B cell (primary cell): ENCODE measurements at places on chromosomes 6 and 20. TPM values are rescaled to one million over a fixed set of nuclear protein-coding genes. Genes with fewer than 3 reads are reported as not detected.

The ZBP1 gene
- 29.9 and 36.9 TPM in 2 replicates for total RNA-seq

The WDR46 gene
- total RNA-seq, result 66.4 and 77.2 TPM in 2 replicates

The SLC17A5 gene
- 8.0 and 8.2 TPM in 2 replicates for total RNA-seq

The SNAI1 gene
- 3.5 and 4.3 TPM in 2 replicates for total RNA-seq

The RIPPLY2 gene
- total RNA-seq, result not detected in 2 replicates

The MRPS18A gene
- total RNA-seq, result 37.0 and 39.6 TPM in 2 replicates

The COL19A1 gene
- 56.9 and 61.4 TPM in 2 replicates for total RNA-seq

The HLA-B gene
- total RNA-seq, result 3,910 and 4,028 TPM in 2 replicates

The TRPC4AP gene
- total RNA-seq, result 73.2 and 73.9 TPM in 2 replicates

The KAT14 gene
- total RNA-seq, result 15.1 and 15.5 TPM in 2 replicates

The FILIP1 gene
- not detected in 2 replicates for total RNA-seq

DNA sequence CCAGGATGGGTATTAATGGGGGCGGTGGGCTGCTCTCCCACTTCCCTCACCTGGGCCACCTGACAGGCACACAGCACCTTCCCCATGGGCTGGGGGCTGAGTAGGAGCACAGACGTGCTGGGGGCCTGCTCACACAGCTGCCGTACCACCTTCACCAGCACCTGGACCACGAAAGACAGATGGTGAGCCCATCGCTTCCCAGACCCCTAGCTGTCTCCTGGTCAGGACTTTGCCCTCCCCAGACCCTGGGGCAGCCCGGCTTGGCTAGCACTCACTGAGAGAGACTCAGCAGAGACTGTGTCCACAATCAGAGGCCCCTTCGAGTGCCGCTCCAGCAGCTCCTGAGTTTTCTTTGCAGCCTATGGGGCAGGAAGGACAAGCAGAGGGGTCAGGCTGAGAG lies 12.0 kb downstream of the AARS2 start:
- peaks cover 13% of the 10 kb centered on the region for H3K4me1 ChIP-seq
- H3K4me3 ChIP-seq, result no peak overlapping the region
- peaks cover 53% of the 10 kb centered on the region for H3K36me3 ChIP-seq
- no peak overlapping the region for H3K27ac ChIP-seq
- DNase-seq, result no peak
- peaks cover 13% of the 10 kb centered on the region for H3K27me3 ChIP-seq

GRCh38 chr6:6683969-6684833 lies 95.7 kb downstream of the LY86 start:
- H3K27ac ChIP-seq, result no peak overlapping the region
- H3K36me3 ChIP-seq, result no peaks in the 10 kb centered on the region
- peak; percentile 39 for DNase-seq
- no peaks in the 10 kb centered on the region for H3K4me1 ChIP-seq
- H3K4me3 ChIP-seq, result no peak overlapping the region
- no peaks in the 10 kb centered on the region for H3K27me3 ChIP-seq

DNA sequence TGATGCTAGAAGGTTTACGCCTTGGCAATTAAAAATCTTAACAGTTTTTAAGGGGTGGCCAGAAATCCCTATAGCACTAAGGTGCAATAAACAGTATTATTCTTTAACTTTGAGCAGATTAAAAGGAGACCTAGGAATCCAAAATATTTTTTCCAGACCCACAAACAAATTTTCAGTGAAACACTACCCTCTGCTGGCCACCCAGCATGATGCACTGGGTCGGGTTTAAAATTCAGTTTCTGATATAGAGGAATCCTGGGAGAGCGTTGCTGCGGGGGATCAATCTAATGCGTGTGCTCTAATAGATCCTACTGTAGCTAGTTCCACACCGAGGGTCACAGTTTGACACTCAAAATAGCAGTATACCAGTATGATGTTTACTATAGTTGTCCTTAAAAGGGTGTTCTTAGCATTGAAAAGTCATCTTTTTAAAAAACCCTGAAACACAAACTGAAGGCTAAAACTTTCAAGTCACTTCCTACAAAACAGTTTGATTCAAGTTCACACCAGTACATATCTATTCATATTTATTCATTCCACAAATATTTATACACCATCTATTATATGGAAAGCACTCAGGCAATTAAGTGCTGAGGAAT lies 10.2 kb downstream of the UBE3D start:
- DNase-seq, result peak; percentile 47
- no peak overlapping the region for H3K27ac ChIP-seq
- H3K36me3 ChIP-seq, result peaks cover 10% of the 10 kb centered on the region
- peaks cover 3% of the 10 kb centered on the region for H3K4me1 ChIP-seq
- H3K4me3 ChIP-seq, result no peak overlapping the region

DNA sequence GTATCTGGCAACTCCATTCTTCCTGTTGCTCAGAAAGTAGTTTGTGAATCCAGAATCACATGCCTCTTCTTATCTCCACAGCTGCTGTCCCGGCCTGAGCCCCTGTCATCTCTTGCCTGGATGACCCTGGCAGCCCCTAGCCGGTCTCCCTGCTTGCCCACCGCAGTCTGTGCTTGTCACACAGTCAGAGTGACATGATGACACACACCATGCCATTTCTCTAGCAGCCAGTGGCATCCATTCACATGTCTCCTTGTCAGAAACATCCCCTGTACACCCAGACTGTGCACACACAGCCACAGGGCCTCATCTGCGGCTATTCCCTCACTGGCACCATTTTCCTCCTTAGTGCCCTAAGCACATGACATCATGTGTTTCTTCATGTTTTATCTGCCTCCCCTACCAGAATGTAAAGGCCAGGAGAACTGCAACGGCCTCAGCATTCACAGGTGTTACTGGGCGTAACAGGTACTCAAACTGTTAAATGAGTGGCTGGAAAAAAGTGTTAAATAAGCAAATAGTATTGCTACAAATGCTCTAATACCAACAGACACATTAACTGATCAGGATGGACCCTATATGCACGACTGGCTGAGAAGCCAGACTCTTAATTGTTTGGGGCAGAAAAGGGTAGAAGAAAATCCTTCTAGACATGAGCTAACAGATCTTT lies 9.6 kb downstream of the ABHD12 start:
- no peak for DNase-seq
- H3K36me3 ChIP-seq, result no peaks in the 10 kb centered on the region
- H3K4me3 ChIP-seq, result no peak overlapping the region
- H3K4me1 ChIP-seq, result no peaks in the 10 kb centered on the region

GRCh38 chr20:45345104-45345936 lies 2.9 kb downstream of the SDC4 start:
- no peak overlapping the region for H3K4me3 ChIP-seq
- no peaks in the 10 kb centered on the region for H3K36me3 ChIP-seq
- no peak overlapping the region for H3K27ac ChIP-seq
- H3K4me1 ChIP-seq, result peaks cover 21% of the 10 kb centered on the region

- no peaks in the 10 kb centered on the region for H3K36me3 ChIP-seq
- no peak overlapping the region for H3K27ac ChIP-seq
- no peak overlapping the region for H3K4me3 ChIP-seq
- no peaks in the 10 kb centered on the region for H3K4me1 ChIP-seq
- no peak for DNase-seq
- peaks cover 3% of the 10 kb centered on the region for H3K27me3 ChIP-seq
Observed at GRCh38 chr6:89553431-89553830, 85.1 kb downstream of the LYRM2 start.

GRCh38 chr6:36827261-36828079 lies 11.8 kb downstream of the CPNE5 start:
- H3K27ac ChIP-seq, result no peak overlapping the region
- H3K4me1 ChIP-seq, result no peaks in the 10 kb centered on the region

- DNase-seq, result no peak
- no peaks in the 10 kb centered on the region for H3K4me1 ChIP-seq
- no peak overlapping the region for H3K4me3 ChIP-seq
- H3K27ac ChIP-seq, result no peak overlapping the region
- no peaks in the 10 kb centered on the region for H3K27me3 ChIP-seq
Observed at GRCh38 chr6:51289041-51289440, 470.4 kb downstream of the TFAP2B start.

GRCh38 chr6:96942676-96943075 lies 18.1 kb downstream of the KLHL32 start:
- no peak overlapping the region for H3K4me3 ChIP-seq
- no peak for DNase-seq
- H3K27ac ChIP-seq, result no peak overlapping the region
- no peaks in the 10 kb centered on the region for H3K36me3 ChIP-seq
- no peaks in the 10 kb centered on the region for H3K4me1 ChIP-seq

DNA sequence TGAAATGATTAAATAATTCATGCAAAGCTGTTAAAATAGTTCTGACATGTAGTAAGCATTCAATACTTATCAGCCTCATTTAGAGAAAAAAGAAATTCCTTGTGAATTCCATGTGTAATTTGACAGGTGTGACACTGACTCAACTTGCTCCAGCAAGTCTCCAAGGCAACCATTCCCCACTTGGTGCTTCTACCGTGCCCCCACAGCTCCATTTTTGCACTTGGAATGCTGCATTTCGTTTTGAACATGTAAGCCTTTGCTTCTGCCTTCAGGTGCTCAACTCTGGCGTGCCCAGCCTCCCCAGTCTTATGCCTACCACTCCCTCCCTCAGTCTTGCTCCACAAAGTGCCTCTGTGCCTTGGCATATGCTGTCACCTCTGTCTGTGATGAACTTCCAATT lies 760.6 kb upstream of the CHD6 start:
- no peak for DNase-seq
- no peaks in the 10 kb centered on the region for H3K36me3 ChIP-seq
- H3K4me3 ChIP-seq, result no peak overlapping the region
- no peak overlapping the region for H3K27ac ChIP-seq

DNA sequence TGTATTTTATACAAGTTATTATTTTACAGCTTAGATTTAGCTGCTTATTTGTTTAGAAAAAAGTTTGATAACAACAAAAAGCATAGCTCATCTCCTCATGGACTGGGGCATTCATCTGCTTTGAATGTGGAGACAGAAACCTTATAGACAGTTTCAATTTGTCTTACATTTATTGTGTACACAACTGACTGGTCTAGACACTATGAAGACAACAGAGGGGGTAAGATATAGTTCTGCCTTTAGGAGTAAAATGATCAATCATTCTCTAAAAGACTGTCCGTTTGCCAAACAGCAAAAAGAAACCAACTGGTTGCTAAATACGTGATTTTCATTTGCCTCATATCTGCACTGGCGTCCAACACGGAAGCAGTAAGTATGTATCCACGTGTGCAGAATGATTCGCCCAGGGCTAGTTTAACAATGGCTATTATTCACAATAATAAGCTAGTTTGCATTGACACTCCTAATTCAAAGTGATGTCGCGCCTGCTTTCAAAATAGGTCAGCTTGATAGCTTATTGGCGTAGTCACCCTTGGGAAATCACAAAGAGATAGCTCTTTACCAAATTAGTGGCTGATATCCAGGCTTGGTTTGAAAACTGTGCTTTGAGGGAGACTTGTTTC lies 153.6 kb downstream of the BMP2 start:
- H3K27ac ChIP-seq, result no peak overlapping the region
- no peak overlapping the region for H3K4me3 ChIP-seq
- H3K36me3 ChIP-seq, result no peaks in the 10 kb centered on the region
- DNase-seq, result no peak

DNA sequence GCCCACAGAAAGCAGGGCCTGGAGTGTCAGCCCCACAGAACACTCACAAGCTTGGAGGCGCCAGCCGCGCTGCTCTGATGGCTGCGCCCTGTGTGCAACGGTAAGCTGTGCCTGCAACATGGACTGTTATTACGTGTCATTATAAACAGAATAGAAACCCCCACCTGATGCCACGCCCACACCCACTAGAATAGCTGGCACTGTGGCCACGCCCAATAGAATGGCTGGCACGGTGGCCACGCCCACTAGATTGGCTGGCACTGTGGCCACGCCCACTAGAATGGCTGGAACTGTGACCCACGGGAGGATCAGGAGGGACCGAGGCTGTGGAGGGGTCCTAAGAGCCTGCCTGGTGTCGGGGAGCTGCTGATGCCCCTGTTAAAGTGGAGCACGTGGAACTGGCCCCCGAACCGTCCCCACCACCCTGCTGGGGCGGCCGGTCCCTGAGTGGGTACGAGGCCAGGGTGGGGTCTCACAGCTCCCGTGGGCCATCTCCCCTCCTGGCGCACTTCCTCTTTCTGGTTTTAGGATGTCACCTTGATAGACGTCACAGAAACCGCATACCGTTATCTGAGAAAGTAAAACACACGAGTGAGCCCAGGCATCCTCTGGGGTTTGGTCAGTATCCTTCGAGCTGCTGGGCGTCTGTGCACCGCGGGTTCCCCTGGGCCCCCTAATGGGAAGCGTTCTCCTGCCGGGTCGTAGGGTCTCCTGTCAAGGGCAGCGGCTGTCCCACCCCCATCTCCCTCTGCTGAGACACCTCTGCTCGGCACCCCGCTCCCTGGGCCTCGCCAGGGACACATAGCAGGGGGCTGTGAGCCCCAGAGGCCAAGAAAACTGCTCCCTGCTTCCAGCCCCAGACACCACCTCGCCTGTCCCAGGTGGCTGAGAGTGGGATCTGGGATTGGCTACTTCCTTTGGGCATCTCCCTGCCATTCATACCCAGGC lies 25.4 kb downstream of the SLC17A9 start:
- no peak overlapping the region for H3K27ac ChIP-seq
- H3K27me3 ChIP-seq, result no peaks in the 10 kb centered on the region

DNA sequence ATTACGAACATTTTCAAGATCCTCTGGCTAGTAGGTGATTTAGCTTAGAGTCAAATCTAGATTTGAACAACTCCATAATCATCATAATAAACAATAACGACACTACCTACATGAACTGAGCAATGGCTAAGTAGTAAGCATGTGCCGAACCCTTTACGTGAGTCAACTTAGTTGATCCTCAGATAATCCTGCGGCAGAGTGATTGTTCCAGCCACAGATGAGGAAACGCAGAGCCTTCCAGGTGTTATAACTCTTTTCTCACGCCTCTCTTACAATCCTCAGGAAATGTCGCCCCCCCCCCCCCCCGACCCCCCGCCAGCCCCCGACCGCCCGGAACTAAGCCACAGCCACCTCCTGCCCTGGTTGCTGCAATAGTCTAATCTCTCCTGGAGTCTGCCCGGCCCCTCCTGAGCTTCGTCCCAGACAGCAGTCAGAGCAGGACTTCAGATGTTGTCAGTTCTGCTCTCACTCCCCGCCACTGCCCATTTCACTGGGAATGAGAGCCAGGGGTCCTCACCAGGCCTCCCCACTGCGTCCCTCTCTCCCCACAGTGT lies 141.5 kb upstream of the AGPAT4 start:
- H3K27ac ChIP-seq, result no peak overlapping the region
- no peak for DNase-seq
- H3K4me3 ChIP-seq, result no peak overlapping the region
- no peaks in the 10 kb centered on the region for H3K27me3 ChIP-seq
